ENCODE measurements at places on chromosomes 1 and 21. TPM values are rescaled to one million over a fixed set of nuclear protein-coding genes. Genes with fewer than 3 reads are reported as not detected.

Gene C1orf185
- not detected for polyA plus RNA-seq

Gene CD1E
- not detected for polyA plus RNA-seq

Gene IFI44L
- 13.9 TPM for polyA plus RNA-seq

Gene YY1AP1
- polyA plus RNA-seq: 45.2 TPM

Gene CYP4Z1
- not detected for polyA plus RNA-seq

Gene PRMT2
- polyA plus RNA-seq: 124 TPM

Data from keratinocyte (primary cell).